ENCODE measurements at places on chromosomes 3 and 15. TPM values are rescaled to one million over a fixed set of nuclear protein-coding genes. Genes with fewer than 3 reads are reported as not detected.
A peak's percentile ranks its signal among the peaks of the same experiment; 100 is the strongest.

- DNase-seq = peak; percentile 4
These were observed 490.2 kb downstream of the IGSF11 start for GRCh38 chr3:118544458-118544857.

DNA sequence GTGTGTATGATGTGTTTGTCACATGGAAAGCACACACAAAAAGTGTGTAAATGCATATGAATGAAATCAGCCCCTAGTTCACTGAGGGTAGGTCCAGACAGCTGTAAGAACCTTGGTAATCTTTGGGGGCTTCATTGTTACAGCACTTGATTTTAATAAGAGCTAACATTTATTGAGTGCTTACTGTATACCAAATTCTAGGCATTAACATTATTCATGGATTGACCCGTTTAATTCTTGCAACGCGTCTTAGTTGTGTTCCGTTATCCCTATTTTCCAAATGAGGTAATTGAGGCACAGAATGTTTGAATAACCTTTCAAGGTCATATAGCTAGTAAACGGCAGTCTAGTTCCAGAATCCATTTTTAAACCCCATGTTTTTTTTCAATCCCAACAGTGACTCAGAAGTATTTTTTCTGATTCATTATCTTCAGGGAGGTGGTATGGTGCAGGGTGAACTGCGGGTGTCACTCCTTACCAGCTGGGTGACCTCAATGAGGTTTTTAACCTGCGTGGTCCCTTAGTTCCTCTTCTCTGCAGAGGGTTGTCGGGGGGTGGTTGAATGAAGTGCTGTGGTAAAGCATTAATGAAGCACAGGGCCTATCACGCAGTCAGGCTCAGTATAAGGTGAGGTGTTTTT lies 14.2 kb downstream of the RAB8B start:
- DNase-seq = no peak

- no peak for DNase-seq
These were observed 746.8 kb upstream of the LMCD1 start for GRCh38 chr3:7754653-7755441.

DNA sequence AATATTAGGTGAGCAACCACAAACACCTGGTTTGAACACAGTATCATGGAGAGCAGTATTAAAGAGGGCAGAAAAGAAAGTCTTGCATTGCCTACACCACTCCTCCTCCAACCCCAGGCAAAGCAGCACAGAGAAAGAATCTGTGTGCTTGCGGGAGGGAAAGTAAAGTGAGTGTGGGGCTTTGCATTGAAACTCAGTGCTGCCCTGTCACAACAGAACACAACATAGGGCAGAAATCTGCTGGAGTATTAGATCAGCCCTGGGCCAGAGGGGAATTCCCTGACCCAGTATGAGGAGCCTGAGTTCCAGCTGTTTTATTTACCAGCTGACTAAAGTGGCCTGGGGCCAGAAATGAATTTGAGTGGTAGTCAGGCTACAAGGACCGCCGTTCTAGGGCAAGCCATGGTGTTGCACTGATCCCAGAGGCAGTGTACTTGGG lies 75.5 kb downstream of the SPATA16 start:
- DNase-seq = peak; percentile 39

GRCh38 chr3:4006288-4006687 lies 207.1 kb downstream of the LRRN1 start:
- DNase-seq = peak; percentile 21

The MYRIP gene
- total RNA-seq = not detected

DNA sequence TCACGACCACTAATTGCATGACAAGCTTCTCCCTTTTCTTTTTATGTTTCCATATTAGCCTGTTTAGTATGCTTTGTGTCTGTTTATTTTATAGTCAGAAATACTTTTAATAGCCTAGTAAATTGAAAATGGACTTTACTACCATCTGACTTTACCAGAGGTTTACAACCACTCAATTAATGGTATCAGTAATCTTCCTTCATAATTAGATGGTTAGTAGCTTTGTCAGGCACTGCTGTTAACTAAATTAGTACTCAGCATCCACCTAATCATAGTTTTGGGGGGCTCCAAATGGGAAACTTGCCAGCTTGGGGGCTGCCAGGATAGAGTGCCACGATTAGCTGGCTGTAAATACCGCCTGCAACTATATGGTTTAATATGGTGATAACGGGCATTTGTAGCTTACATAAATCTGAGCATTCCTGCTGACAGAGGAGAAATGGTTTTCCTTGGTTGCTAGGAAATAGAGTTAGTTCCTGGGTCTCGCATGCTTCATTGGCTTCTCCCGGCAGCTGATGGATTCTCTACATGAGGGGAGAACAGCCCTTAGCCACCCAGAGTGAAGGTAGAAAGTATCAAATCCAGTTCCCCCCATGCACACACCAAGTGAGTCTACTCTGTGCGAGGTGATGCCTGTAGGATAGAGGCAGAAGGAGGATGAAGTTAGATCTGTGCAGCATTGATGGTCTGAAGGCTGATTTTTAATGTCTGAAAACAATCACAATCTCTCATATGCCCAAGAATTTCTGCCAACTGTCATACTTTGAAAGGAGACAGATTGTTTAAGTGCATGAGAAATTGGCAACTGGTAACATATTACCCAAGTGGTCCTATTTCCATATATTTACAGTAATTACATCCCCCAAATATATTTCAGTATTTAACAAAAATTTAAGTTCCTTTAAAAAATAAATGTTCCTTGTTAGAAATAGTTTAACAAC lies 326.6 kb upstream of the PROK2 start:
- no peak for DNase-seq

- DNase-seq = no peak
These were observed 179.4 kb downstream of the GHSR start for GRCh38 chr3:172268868-172269267.

- no peak for DNase-seq
These were observed at the start of gene GNB5 for GRCh38 chr15:52191207-52191606. GNB5 (minus strand) TSS chr15:52191392; CDS start chr15:52184676, 6,716 bp downstream.

The CHRFAM7A gene
- total RNA-seq = 4.3 TPM

The SYNPR gene
- total RNA-seq = not detected

DNA sequence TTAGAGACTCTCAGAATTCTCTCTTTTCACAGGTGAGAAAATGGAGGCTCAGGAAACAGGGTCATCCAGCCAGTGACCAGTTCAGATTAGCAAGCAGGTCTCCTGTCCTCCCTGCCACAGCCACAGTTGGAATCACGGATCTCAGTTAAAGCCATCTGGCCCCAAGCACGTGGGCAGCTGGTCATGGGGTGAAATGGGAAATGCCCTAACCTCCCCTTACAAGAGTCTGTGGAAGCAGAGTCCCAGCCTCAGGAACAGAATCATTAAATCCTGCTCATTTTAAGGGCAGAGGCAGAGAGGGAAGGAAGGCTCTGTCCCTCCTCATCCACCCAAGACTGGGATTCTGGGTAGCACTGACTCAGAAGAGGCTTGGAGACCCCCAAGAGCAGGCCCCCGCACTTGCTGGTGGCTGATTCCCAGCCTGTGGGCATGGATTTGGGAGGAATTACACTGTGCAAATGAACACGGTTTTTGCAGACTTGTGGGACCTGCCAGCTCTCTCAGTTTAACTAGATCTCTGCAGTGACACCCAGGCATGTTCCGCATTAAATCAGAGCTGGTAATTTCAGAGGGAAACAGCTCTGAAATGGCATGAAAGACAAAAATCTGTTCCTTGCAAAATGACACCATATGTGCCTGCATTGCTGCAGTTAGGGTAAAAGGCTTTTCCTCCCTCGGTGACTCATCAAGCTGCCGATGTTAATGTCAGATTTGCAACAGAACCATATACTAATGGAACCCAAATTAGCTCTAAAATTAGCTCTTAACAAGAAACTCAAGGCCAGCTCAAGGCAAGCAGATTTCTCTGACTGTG lies 89.0 kb downstream of the BDH1 start:
- DNase-seq = peak; percentile 70

GRCh38 chr15:40439960-40440742 lies 602 bp upstream of the BAHD1 start:
- DNase-seq = peak; percentile 48

- DNase-seq = peak; percentile 32
These were observed 1.3 kb upstream of the LYSMD4 start for GRCh38 chr15:99734575-99734974.

DNA sequence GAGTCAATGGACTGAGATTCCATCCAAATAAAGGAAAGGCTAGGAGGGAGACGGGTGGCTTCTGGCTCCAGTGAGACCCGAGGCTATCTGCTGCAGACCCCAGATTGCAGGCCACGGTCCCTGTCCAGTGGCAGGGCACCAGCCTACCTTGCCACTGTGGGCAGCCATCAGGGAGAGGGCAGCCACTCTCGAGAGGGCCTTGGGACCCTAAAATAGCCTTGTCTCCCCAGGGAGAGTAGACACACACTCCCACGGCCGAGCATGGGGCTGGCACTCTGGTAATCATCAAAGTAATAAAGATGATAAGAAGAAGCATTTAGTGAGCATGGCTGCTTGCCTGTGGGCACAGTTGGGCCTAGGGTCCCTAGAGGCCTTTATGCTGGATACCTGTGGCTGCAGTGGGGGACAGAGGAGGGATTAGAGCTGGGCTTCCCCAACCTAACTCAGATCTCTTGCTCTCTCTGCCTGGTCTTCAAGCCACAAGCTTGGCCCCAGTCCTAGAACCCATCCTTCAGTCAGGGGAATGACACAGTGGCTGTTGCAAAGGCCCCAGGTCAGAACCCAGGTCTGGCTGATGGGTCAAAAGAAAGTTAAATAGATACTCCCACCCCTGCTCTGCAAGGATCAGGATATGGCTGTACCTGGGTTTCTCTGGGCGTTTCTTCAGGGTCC lies 9.2 kb upstream of the VIPR1 start:
- no peak for DNase-seq
